ENCODE measurements at places on chromosomes 13 and 19.

- DNase-seq: peak; percentile 54
Observed at GRCh38 chr19:56594783-56595547, at the start of gene ZNF71. TSS of gene ZNF71 (plus strand) at chr19:56595302. CDS start at chr19:56601559, 6,257 bp downstream.

DNA sequence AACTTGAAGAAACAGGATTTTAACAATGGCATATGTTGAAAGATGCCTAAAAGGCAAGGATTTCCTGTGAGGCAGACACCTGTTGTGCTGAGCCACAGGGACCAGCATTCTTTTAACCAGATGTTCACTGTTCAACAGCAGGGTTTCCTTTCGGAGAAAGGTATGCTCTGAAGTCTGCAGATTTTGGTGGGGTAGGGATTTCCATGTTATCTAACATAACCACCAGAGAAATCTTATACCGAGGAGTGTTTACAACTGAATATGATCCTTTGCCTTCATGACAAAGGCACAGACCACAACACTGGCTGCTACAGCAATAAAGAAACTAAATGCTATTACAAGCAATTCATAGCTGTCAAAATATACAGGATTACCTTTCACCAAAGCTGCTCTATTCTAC, 48.1 kb downstream of the MPHOSPH8 start:
- DNase-seq: no peak

- no peak for DNase-seq
Observed at GRCh38 chr13:76189882-76190519, 553.9 kb downstream of the LMO7 start.

GRCh38 chr19:1300744-1301490, 15.2 kb downstream of the EFNA2 start:
- no peak for DNase-seq

GRCh38 chr19:7224209-7224686, 70.0 kb downstream of the INSR start:
- DNase-seq: no peak

DNA sequence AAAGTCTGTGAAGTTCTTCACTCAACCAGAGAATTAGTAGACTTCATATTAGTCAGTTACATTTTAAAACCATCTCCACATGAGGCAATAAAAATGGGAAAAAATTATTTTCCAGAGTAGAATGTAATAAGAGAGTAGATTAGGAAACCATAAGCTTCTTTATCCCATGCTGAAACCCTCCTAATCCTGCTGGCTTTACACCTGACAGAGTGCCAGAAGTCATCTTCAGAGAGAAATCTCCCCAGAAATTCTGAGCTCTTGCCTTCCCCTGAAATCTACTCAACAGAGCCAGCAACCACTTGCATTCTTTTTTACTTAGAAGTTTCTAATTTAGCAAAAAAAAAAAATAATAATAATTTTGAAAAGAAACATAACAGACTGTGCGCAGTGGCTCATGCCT, 279.9 kb downstream of the NHLRC3 start:
- DNase-seq: no peak

- DNase-seq: no peak
Observed at GRCh38 chr19:40797166-40797962, 1.6 kb upstream of the EGLN2 start.

DNA sequence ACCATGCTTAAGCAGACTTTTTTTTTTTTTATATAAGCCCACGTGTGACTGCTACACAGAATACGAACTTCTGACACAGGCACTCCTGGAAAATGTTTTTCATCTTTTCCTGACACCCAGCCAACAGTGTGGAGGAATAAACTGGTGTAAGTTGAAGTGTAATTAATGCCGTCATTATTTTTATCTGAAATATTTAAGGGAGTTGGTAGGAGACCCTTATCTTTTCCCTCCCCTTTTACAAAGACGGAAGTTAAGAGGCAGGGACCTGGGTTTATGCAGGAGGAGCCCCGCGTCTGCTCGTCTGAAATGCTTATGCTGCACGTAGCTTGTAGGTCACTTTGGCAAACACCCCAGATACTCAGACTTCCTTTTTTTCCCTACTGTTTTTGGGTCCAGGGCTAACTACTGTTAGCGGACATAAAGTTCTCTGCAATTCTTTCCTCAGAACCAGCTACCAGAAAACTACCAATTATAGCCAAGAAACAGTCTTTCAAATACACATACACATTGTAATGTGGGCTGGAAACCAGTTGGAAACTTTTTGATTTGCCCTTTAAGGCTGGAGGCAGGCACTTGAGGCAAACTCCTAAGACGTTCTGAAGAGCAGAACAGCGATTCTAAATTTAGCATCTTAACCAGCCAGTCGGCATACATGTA, 50.8 kb downstream of the EFNB2 start:
- DNase-seq: no peak

- no peak for DNase-seq
Observed at GRCh38 chr13:25699056-25699455, 327.3 kb downstream of the ATP8A2 start.

DNA sequence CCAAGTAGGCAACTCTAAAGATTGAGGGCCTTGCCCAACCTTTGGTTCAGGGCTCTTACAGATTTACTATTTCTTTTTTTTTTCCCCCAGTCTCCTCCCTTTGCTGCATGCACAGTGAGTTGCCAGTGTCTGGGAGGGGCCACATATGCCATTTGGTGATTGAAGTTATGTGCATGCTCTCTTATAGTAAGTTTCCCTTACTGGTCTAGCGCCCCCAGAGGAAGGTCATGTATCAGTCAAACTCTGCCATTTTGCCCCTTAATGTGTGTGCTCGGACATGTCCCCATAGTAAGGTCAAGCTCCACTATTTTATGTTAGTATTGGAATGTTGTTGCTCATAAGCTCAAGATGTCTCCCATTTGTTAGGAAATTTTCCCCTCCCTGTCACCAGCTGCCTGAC, 1138.0 kb upstream of the SLC10A2 start:
- DNase-seq: no peak

DNA sequence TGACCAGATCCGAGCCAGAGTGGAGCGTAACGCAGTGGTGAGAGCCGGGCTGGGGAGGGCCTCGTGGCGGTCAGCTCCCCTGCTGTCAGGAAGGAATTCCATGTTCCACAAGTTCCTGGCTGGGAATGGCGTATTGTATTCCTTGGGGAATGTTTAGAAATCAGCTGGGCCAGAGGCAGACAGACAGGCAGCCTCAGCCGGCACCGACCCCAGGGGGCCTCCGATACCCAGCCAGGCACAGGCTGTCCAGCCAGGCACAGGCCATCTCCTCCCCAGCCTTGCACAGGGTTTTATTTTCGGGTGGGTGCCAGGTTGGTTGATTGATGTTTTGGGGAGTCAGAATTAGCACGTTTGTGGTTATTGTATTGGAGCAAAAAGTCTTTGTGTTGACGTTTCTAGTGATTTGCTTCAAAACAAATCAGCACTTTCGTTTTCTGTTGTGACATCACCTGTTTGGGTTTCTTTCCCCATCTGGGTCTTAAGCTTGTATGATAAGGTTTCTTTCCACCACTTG, 126.6 kb upstream of the MCF2L start:
- no peak for DNase-seq

GRCh38 chr19:29565171-29565570, 39.4 kb downstream of the VSTM2B start:
- DNase-seq: no peak

DNA sequence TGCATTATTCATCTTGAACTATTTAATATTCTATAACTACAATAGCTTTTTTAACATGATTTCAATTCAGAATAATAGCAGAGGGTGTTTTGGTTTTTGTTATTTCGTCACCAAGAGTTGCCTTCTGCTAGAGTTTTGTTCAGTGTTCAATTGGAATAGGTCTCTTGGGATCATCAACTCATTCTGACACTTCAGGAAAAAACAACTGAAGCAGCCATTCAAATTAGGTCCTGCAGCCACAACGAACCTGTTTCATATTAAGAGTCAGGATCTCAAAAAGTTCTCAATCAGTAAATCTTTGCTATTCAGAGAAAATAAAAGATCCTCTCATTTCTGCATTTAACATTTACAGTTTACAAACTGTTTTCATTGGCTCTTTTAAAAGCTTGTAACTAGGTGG, 2.4 kb upstream of the CHAMP1 start:
- no peak for DNase-seq

All from stimulated activated CD4-positive, alpha-beta T cell treated with anti-CD3 and anti-CD28 coated beads, TNF-alpha, amount 100 ng/mL, for 1 hour (primary cell).